ENCODE measurements at places on chromosomes 3 and 15.

DNA sequence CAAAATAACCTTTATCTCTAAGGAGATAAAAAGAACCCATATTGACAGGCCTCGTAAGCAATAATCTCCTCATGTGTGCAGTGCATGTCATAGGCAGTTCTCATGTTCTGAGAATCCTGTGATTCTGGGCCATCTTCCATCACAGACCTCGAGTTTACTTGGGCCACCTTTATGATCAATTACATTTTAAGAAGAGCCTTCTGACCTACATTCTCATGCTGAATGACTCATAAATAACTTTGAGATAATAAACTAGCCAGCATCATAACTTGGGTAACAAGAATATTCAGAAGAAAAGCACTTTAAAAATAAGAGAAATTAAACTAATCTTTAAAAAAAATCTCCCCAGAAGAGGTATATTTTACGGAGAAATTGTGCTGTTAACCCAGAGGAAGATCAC is 310.7 kb upstream of the ZNF717 start:
- DNase-seq: no peak

DNA sequence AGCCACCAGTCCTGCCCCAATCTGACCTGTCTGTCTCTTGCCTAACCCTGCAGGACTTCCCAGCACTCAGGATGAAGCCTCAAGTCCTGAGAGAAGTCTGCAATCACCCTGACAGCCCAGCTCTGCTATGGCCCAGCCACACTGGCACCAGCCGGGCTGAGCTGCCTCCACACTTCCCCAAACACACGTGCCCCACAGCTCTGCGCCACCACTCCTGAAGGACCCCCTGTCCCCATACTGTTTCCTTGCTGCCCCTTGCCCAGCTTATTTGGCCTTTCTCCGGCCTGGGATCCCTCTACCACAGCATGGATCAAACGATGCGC is 76.6 kb downstream of the TBC1D2B start:
- no peak for DNase-seq

- DNase-seq: no peak
Measured at GRCh38 chr3:155785662-155786295, 20.3 kb downstream of the C3orf33 start.

GRCh38 chr15:95448531-95449229 is 881.8 kb upstream of the NR2F2 start:
- no peak for DNase-seq

GRCh38 chr15:78241017-78241416 is 6.7 kb upstream of the ACSBG1 start:
- DNase-seq: no peak

DNA sequence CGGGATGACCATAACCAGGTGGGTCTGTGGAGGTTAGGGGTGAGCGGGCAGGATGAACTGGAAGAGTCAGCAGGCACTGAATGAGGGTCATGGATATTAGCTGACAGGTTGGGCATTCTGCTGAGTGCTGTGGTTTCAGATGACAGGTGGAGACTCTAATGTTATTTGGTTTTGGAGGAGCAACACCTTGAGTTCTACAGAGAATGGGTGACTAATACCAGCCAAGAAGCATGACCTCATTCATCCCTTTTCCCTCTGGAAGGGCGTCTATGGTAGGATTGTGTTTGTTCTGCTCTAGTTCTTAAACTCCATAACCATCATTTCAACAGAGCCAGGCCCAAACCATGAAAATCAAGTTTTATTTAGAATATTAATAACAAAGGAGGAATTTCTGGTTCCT is 550.7 kb upstream of the LMCD1 start:
- DNase-seq: no peak

- DNase-seq: no peak
Measured at GRCh38 chr3:128879991-128880390, 571 bp downstream of the ACAD9 start.

All from cortex of kidney (tissue), 1 donor.